Fibroblast of skin of scalp (primary cell): ENCODE measurements at places on chromosomes 16 and 17.

DNA sequence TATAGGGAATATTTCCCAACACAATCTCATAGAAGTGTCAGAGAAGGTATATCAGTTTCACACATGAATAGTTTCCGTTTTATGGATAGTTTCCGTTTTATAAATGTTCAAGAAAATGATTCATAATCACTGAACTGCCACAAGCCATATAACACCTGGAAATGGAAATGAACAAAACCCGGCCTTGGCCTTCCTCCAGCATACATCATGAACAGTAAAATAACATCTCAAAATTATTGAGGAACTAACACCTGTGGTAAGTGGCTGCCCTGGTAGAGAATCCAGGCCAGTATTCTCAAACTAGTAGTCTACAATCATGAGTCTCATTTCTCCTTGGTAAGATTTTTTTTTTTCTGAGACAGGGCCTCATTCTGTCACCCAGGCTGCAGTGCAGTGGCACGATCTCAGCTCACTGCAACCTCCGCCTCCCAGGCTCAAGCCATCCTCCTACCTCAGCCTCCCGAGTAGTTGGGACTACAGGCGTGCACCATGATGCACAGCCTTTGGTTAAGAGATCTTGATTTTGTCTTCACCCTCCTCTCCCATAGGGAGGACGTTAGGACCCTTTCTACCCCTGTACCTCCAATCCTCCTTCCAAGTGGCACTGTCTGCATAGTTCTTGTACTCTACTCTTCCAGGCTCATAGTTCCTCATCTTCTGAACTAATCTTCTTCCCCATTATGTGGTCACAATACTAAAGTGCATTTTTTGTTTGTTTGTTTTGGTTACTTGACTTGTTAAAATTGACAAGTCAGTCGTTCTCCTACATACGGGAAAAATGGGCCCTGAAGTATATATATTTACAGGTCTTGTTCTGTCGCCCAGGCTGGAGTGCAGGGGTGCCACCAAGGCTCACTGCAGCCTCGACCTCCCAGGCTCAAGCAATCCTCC, 15.0 kb upstream of the RGS9 start:
- no peak for DNase-seq

GRCh38 chr16:55021595-55022475, 91.2 kb downstream of the IRX5 start:
- DNase-seq = peak; percentile 61

- no peak for DNase-seq
These were observed 44.1 kb downstream of the MIS12 start for GRCh38 chr17:5530265-5531084.

GRCh38 chr16:88493879-88494278, 40.8 kb downstream of the ZFPM1 start:
- no peak for DNase-seq

DNA sequence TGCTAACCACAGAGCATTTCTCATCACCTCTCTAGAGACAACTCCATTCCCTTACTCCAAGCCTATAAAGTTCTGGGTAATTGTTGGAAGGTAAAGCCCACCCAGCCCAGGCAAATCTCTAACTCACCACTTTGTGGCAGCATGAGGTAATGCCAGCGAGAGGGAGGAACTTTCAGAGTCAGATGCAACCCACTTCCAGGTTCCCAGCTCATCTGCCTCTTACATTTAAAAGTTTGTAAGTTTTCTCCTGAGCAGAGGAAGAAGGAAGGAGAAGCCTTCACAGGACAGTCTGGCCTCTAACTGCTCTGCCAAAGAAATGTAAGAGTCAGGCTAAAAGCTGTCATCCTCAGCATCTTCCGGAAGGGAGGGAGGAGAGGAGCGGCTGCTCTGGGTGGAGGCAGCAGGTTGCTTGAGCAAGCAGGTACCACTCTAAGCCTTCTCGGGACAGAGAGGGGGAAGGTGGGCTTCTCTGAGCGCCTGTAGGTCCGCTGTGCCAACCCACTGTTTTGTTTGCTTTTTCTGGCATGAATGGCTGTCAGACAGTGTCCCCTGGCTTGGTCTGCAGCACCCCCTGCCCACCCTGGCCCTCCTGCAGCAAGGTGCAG, 1.0 kb downstream of the ZNF319 start:
- peak; percentile 31 for DNase-seq

DNA sequence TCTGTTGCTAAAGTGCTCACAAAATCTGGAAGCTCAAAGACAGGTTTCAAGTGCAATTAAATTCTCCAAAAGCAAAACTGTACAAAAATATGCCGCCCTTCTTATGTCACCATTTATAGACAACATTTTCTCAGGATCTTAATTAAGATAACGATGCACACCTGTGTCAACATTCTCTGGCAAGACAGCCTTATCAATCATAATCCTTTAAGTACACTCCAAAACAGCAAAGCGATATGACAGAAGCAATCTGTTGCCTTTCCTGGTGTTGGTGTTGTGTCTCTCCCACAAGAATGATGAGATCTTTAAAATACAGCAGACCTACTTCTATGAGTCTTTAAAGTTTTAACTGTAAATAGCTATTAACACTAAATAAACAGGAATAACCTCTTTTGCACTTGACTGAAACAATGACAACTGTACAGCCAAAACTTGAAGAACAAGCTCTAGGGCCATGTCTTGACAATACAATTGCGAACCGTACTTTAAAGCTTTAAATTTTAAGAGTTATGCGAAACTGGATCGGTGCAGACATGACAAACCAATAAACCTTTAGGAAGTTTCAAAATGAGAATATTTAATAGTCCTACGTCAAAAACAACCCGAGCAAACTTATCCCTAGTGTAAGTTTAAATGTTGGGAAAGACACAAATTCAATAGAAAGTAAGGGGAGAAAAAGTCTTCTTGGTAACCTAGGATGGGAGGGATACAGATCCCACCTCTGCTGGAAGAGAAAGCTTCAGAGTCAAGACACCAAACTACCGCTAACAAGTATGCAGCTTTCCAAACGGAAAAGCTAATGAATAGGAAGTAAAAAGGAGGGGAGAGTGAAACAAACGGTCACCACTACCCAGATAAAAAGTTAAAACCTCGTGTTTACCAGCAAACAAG, 3.3 kb upstream of the IRX5 start:
- DNase-seq = no peak

GRCh38 chr17:28279411-28279810, 39.6 kb upstream of the TMEM97 start:
- peak; percentile 83 for DNase-seq

DNA sequence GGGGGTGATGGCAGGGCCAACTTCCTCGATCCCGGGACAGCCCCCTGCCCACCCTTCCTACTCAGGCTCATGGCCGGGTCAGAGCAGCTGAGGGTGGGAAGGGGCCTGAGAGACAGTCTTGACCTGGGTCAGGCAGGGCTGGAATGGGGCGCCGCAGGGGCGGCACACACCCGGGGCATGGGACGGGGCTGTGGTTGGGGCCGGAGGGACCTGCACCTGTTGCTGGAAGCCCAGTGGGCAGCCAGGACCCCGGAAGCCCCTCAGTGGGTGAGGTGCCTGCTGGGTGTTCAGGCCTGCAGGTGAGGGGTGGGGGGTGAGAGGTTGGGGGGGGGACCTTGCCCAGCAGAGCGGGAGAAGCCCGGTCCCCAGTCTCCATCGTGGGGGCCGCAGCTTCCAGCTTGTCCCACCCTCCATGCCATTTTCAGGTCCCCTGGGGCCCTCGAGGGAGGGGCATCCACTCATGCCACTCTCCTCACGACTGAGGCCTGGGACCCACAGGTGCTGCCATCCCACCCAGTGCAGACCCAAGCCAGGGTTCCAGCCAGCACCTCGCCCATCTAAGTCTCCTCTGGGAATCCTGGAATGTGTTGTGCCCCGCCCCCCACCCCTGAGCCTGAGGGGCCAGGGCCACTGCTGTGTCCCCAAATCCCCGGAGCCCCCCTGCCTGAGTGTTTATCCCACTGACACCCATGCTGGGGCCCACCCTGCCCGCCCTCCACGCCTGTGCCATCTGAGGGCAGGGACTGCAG, 43.4 kb upstream of the ACSF3 start:
- no peak for DNase-seq

DNA sequence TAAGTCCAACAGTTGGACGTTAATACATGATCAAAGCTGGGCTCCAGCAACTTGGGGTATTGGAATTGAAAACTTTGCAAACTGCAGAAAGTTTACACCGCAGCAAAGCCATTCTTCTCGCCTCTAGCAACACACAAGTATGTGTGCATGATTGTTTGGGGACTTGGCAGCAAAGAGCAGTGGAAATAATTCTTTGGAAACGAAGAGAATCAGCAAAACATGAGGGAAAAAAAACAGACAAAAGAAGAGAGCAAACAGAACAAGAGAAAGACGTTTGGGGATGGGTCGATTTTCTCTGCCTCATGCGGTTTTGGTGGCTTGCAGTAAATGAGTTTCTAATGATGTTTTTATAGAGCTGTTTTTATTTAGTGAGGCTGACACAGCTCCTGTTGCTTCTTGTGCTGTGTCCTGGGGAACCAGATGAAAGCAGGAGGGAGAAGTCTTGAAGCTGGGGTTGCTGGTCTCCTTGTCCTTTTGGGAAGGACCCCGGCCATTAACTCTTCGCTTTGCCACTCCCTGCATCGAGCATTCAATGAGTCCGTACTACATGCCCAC, 502.9 kb downstream of the GRIN2A start:
- no peak for DNase-seq

GRCh38 chr16:83651871-83652270, 155.9 kb upstream of the HSBP1 start:
- no peak for DNase-seq

DNA sequence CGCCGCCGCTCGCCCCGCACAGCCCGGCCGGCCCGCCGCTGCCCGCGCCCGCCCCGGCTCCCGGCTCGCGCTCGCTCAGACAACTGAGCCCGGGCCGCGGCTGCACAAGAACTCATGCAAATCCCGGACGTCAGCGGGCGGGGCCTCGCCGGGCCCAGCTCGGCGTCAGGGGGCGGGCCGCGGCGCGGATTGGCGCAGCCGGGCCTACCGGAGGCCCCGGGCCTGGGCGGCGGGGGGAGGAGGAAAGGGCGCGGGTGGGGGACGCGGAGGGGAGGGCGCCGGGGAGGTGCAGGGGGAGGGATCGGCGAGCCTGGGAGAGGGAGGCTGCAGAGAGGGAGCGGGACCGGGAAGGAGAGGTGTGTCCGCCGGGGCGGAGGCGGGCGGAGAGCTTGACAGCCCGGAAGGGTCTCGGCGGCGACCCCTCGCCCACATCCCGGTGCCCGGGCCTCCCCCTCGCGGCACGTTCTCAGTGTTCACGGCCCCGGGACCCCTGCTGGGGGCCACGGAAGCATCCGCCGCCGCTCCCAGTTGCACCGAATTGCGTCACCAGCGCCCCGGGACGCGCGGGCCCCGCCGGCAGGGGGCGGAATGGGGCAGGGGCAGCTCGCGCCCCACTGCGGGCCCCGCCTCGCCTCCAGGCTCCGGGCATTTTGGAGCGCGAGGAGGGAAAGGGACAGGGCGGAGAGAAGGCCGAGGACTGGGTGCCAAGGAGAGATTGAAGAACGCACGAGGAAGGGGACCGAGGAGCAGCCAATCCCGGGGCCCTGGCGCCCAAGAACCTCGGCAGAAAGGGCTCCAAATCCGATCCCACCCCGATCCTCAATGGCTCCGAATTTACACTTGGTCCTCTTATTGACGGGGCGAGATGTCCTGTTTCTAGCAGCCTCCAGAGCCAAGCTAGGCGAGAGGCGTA, at the start of gene CBX4:
Gene CBX4 (minus strand): TSS at position 85 of the 913 bp plus-strand sequence. CDS start 189 bp downstream, outside the sequence.
- DNase-seq = peak; percentile 97

DNA sequence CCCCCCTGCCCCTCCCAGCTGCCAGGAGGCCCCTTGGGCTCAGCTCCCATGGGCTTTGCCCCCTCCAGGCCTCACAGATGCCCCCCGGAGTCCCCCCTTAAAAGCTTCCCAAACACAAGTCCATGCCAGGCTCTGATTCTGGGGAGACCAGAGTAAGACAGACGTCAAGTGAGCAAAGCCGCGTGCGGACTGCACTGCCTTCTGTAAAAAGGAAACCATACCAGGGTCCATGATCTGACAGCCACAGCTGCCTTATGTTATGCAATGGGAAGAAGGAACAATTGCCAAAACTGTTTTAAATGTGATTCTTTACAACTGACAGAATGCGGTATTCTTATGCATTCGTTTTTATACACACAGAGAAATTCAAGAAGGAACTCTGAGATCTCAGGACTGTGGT, 17.9 kb upstream of the HEXD start:
- DNase-seq = peak; percentile 42

- DNase-seq = no peak
These were observed 123.8 kb downstream of the DNAH3 start for GRCh38 chr16:21026846-21027245.

DNA sequence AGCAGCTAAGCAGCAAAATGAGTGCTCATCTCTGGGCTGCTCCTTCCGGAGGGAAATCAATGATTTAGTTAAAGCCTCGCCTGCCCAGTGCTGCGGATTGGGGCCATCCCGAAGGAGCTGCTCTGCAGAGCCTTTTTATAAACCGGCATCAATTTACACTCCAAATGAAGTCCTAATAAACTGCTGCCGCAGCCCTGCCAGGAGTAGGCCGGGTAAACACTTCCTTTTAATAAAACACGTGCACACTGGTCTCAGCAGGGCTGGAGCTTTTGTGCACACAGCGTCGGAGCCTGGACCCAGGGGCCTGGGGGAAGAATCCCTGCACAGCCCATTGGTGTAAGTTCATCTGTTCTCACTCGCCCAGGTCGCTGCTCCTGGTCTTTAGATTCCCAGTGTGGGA, 79.6 kb upstream of the HS3ST2 start:
- no peak for DNase-seq

GRCh38 chr16:69564845-69565670, 708 bp upstream of the NFAT5 start:
- DNase-seq = no peak

DNA sequence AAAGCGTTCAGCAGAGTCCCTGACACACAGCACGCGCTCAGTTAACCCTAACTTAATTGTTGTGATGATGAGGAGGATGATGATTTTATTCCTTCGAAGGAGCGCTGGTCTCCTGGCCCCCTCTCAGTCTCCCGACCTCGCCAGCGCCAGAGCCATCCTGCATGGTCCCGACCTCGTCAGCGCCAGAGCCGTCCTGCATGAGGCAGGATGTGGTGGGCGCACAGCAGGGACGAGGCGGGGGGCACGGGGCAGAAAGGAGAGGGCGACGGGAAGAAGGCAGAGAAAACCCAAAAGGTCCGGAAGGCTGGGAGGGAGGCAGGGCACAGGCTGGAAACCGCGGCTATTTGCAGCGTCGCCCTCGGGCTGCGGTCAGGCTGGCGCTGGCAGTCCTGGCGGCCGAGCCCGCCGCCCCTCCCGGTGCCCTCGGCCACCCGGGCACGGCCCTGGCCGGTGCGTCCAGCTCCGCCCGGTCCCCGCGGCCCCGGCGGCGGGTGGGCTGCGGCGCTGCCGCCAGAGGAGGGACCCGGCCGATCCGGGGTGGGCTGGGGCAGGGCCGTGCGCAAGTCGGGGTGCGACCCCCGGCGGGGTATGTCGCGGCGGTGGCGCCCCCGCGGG, 3.0 kb upstream of the TAC4 start:
- DNase-seq = no peak

DNA sequence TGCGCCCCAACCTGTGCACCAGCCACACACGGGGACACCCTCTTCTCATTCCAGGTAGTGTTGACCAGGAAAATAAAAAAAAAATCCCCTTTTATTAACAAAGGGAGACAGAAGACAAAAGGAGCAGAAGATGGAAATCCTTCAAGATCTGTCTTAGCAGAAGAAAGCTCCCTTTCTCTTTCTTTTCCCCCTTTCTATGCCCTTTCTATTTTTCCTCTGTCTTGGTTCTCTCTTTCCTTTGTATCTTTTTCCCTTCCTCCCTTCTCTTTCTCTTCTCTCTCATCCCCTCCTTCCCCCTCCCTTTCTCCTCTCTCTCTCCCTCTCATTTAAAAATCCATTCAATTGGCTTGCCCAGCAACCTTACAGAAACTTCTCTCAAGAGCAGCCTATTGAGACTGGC, 254.1 kb upstream of the ZFHX3 start:
- DNase-seq = no peak

GRCh38 chr17:28547623-28548416, 4.6 kb downstream of the UNC119 start:
- peak; percentile 72 for DNase-seq

GRCh38 chr17:79760197-79760906, 17.6 kb upstream of the CBX2 start:
- no peak for DNase-seq
